Stimulated activated CD8-positive, alpha-beta memory T cell treated with anti-CD3 and anti-CD28 coated beads, Interleukin-4, amount 100 ng/mL, for 1 hour (primary cell): ENCODE measurements at places on chromosomes 12 and 14.

DNA sequence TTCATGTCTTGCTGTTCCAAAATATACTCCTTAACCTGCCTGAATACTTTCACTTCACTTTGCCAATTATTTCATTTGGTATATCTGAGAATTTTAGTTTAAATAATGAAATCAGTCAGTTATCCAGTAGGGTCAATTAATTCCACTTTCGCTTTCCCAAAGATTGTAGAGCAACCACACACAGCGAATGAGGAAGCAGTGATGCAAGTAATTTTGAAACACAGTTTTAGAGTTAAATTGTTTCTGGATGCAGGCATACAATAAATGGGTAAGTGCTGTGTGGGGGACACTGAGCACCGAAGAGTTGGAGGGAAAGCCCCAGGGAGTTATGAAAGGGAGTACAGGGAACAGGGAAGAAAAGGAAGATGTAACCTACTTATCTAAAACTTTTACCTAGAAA, 62.8 kb downstream of the TSHR start:
- no peak for DNase-seq

DNA sequence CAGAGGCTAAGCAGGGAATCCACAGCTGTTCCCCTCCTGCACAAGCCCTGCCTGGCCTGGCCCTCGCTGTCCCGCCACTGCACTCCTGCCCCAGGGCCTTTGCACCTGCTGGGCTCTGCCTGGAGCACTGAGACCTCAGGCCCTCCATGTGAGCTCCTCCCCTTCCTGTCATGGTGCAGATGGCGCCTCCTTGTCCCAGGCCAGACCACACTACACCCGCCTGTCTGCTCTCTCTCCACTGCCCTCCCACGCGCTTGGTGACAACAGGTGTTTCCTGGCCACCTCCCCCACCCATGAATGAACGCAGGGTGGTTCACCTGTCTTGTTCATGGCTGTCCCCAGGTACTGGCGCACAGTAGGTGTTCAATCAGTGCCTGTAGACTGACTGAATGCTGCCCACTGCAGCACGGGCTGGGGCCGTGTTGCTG, 82.9 kb downstream of the NCOR2 start:
- DNase-seq: no peak

DNA sequence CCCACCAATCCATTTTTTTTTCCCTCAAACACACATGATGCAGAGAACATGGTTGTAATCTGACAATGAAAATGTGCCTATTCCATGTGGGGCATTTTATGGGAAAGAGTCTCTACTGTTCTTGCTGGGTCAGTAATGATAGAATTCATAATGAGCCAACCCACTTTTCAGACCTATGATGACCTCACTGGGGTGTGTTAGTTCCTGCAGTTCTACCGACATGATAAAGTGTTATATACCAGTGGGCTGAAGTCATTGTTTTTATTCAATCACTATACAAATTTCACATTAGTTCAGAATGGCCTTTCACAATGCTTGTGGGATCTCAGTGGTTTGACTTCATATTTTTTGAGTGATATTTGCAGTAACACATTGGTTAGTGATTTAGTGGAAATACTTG, 47.5 kb downstream of the PPFIBP1 start:
- no peak for DNase-seq

DNA sequence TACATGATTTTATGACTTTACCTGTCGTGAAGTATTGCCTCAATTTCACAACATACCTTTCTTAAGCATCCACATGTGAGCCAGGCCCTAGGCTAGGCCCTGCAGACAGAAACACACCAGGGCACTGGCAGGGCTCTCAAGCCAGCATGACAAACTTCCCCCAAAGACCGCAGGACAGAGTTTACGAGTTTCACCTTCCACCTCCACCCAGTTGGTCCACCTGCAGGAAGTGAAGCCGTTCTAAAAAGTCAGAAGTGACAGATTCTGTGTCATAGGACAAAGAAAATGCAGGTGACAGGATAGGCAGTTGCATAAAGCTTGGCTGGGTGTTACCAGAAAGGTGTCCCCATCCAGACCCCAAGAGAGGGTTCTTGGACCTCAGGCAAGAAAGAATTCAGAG, 382.3 kb downstream of the PCNX1 start:
- DNase-seq: no peak

DNA sequence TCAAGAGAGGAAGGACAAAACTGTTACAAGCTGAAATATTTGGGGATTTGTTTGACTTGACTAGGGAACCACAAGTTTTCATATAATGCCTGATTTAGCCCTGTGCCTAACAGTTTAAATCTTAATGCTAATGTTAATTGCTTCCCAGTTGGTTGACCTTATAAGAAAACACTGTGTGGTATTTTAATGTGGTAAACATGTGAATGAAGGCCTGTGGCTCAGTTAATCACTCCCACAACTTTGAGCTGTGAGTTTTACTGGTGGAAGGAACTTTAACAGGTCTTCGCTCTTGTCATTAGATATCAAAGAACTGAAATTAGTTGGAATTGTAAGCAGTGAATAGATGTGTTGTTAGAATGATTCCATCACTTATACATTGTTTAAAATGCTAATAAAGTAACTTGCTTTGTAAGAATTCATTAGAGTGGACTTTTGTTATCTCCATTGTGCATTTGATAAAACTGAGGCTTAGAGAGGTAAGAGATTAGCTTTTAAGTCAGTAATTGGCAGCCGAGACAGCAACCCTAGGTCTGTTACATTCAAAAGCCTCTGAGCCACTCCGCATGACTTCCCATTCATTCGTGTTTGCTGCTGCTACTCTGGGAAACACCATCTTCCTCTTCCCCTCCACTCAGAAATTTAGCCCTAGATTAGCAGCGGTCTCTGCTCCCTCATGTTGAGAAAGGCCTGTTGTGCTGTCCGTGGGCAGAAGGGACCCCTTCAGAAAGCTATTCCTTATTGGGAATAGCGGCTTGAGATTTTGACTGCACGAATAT, 1.0 kb upstream of the TBK1 start:
- no peak for DNase-seq

DNA sequence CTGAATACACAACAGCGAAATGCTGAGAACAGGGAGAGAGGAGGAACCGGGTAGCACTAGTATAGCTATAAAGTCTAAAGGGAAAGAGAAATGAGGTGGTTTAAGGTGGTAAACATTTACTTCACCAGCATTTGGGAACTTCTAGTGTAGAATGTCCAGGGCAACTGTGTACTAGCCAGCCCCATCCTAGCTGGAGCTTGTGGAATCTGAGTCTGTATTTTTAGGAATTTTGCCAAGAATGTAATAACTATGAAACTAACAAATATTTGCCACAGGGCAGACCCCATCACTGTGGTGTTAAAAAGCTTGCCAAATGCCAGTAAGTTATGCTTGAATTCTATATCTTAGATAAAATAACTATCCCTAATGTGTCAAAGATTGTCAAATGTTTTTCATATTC, 398.9 kb upstream of the MIS18BP1 start:
- DNase-seq: no peak

DNA sequence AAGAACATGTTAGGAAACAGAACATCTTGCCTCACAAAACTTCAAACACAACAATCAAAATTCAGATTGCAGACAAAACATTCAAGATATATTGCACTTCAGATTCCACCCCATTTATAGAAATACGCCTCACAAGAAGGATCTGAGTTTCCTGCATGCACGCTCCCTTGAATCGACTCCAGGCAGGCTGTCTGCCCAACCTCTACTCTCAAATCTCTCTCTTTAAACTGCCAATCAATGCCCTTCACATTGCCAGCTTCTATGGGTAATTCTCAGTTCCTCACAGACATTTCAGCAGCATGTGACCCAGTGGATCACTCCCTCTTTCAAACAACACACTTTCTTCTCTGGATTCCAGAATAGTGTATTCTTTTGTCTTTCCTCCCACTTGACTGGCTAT, 184.1 kb downstream of the PRKD1 start:
- DNase-seq: no peak

- no peak for DNase-seq
Observed at GRCh38 chr12:52277486-52278245, 3.2 kb downstream of the KRT86 start.

- no peak for DNase-seq
Observed at GRCh38 chr14:44795725-44796124, 166.0 kb downstream of the KLHL28 start.

DNA sequence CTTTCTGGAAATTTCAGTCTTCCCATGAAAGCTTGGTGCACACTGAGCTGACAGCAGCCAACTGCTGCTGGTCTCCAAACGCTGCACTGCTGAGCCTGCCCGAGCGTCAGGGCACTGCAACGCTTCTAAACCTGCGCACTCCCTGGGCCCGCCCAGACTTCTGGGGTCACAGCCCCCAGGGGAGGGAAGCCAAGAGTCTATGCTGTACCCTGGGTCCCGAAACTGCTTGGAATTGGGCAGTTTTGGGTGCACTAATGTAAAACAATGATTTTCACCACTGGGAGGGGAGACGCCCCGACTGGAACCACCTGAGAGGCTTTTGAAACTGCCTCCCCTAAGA, 32.0 kb downstream of the CCDC92 start:
- DNase-seq: no peak

- no peak for DNase-seq
Observed at GRCh38 chr12:101690544-101691098, 6.8 kb upstream of the CHPT1 start.

- no peak for DNase-seq
Observed at GRCh38 chr12:15899282-15899870, 11.8 kb upstream of the DERA start.
